ENCODE measurements at places on chromosomes 3 and 15.

- peaks cover 8% of the 10 kb centered on the region for H3K4me1 ChIP-seq
- peaks cover 8% of the 10 kb centered on the region for H3K27me3 ChIP-seq
- H3K36me3 ChIP-seq: no peaks in the 10 kb centered on the region
- DNase-seq: no peak
- no peak overlapping the region for H3K4me3 ChIP-seq
Measured at GRCh38 chr3:186643493-186643892, 3.3 kb downstream of the FETUB start.

DNA sequence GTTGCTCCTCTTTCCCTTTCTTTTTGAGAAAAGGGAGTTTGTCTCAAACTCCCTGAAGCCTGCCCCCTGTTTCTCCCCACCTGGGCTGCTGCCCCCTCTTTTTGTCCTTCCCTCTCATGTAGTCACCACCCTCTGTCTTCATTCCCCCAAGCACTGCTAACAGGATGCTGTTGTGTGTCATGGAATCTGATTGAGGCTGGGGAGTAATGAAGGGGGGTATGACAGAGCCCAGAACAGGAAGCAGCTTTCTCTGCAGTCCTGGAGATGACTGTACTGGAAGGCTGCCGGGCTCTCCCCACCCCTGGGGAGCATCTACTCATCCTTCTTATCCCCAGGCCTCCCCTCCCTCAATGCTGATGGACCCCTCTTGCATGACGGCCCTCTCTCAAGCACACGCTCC lies 181.6 kb downstream of the ABHD5 start:
- no peaks in the 10 kb centered on the region for H3K36me3 ChIP-seq
- no peak for DNase-seq
- H3K4me1 ChIP-seq: peaks cover 41% of the 10 kb centered on the region
- H3K27me3 ChIP-seq: no peaks in the 10 kb centered on the region
- no peak overlapping the region for H3K27ac ChIP-seq
- H3K4me3 ChIP-seq: no peak overlapping the region

- no peaks in the 10 kb centered on the region for H3K36me3 ChIP-seq
- H3K4me3 ChIP-seq: no peak overlapping the region
- H3K27me3 ChIP-seq: no peaks in the 10 kb centered on the region
- no peaks in the 10 kb centered on the region for H3K4me1 ChIP-seq
- DNase-seq: no peak
- no peak overlapping the region for H3K27ac ChIP-seq
Measured at GRCh38 chr15:47304656-47305055, 412.6 kb upstream of the SEMA6D start.

GRCh38 chr15:48392356-48392755 lies 61.1 kb downstream of the DUT start:
- no peak overlapping the region for H3K27ac ChIP-seq
- no peak for DNase-seq
- H3K27me3 ChIP-seq: no peaks in the 10 kb centered on the region
- H3K4me1 ChIP-seq: peaks cover 7% of the 10 kb centered on the region

DNA sequence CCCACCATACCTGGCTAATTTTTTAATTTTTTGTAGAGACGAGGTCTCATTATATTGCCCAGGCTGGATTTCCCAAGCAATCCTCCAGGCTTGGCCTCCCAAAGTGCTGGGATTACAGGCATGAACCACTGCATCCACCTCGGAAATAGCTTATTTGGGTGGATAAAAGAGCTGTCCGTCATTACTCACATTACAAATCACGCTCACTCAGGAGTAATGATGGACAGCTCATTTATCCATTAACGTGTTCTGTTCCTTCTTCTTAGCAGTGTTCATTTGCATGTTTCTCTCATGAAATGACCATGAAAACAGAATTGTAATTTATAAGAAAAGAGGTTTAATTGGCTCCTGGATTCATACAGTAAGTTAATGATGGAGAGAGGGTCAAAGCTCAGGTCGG lies 9.8 kb downstream of the SV2B start:
- no peaks in the 10 kb centered on the region for H3K36me3 ChIP-seq
- no peak overlapping the region for H3K4me3 ChIP-seq
- no peak overlapping the region for H3K27ac ChIP-seq
- H3K4me1 ChIP-seq: no peaks in the 10 kb centered on the region
- peaks cover 43% of the 10 kb centered on the region for H3K27me3 ChIP-seq
- DNase-seq: no peak

GRCh38 chr3:149038322-149038721 lies 47.0 kb downstream of the GYG1 start:
- no peak for DNase-seq
- H3K4me1 ChIP-seq: no peaks in the 10 kb centered on the region
- H3K27ac ChIP-seq: no peak overlapping the region

GRCh38 chr15:70788114-70789049 lies 25.0 kb upstream of the UACA start:
- H3K36me3 ChIP-seq: no peaks in the 10 kb centered on the region
- DNase-seq: no peak
- no peak overlapping the region for H3K4me3 ChIP-seq
- H3K4me1 ChIP-seq: no peaks in the 10 kb centered on the region
- H3K27ac ChIP-seq: no peak overlapping the region
- peaks cover 11% of the 10 kb centered on the region for H3K27me3 ChIP-seq

DNA sequence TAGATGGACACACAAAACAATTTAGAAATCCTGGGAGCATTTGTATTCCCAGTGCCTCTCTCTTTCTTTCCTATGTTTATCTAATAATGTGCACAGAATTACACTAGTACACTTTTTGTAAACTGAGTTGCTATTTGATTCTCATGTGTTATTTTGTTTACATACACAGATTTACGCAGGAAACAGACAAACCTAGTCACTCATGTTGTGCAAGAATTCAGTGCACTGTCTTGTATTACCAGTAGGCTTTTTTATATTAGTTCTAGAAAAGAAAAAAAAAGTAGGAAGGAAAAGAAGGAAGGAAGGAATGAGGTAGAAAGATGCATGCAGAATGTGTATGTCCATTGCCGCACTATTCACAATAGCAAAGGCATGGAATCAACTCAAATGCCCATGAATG lies 257.4 kb downstream of the AGBL1 start:
- H3K27ac ChIP-seq: no peak overlapping the region
- no peak overlapping the region for H3K4me3 ChIP-seq
- no peaks in the 10 kb centered on the region for H3K4me1 ChIP-seq
- no peak for DNase-seq
- peaks cover 21% of the 10 kb centered on the region for H3K27me3 ChIP-seq

DNA sequence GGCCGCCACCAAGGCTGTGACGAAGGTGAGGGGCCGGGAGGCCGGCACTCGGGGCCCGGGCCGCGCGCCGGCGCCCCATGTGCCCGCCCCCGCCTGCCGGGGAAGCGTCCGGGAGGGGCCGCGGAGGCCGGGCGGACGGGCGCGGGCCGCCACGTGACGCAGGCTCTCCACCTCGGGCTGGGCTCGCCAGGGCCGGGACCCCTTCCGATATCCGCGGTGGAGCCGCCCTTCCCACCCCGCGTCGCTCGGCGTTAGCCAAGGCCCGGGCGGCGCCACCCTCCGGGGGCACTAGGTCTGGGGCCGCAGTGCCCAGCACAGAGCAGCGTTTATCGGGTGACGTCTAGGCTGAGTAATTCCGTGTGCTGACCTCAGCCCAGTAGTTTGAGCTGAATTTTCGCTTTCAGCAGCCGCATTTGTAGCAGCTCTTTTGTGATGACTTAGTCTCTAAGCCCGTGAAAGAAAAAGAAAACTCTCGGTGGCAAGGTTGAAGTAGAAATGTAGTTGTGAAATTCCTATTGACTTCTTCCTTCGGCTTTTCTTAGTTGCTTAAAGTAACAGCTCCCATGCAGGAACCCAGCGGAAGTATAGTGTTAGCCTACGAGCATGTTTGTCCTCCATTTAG lies 885 bp downstream of the CDV3 start:
- peak overlapping the region; percentile 94 for H3K27ac ChIP-seq
- peak; percentile 51 for DNase-seq
- H3K27me3 ChIP-seq: no peaks in the 10 kb centered on the region

- DNase-seq: no peak
- H3K27ac ChIP-seq: no peak overlapping the region
- H3K4me1 ChIP-seq: peaks cover 28% of the 10 kb centered on the region
- H3K4me3 ChIP-seq: no peak overlapping the region
Measured at GRCh38 chr15:69781411-69782125, 316.1 kb downstream of the TLE3 start.
